ENCODE measurements at places on chromosomes 4 and X.

DNA sequence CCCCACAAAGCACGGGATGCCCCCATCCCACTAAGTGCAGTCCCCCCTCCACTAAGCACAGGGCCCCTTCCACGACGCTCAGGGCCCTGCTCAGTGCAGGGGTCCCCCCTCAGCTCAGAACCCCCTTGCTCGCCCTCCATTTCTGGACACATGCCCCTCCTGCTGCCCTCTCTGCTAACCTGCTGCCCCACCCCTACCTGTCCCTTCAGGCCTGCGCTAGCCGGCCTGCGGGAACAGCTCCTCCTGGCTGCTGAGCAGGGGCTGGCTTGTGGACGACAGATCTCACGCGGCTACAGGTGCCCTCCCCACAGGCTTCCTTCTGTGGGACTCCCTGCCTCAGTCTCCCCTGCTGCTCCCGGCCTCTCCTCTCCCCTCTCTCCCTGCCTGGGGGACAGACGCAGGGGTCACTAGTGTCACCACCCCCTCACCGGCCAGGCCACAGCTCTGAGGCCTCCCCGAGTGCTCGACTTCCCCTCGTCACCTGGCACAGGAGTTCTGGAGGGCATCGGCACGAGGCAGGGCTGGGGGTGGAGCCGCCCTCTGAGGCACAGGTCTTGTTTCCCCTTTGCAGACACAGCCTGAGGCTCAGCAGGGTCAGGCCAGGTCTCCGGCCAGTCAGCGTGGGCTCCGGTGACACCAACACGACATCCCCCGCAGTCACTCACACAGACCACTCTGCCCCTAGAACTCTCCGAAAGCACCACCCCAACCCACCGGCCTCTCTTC lies 21.6 kb downstream of the GAK start:
- DNase-seq, result no peak

DNA sequence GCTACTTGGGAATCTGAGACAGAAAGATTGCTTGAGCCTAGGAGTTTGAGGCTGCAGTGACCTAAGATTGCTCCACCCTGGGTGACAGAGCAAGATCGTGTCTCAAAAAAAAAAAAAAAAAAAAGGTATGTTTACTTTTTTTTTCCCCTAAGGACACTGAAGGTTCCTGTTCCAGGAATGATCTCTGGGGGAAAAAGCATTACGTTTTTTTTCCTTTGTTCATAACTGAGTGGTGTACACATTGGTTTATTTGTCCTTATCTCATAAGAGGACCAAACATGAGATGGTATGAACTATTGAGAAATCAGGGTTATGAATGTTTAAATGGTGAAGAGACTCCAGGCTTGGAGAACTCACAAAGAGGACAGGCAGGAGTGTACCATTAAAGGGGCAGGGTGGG lies 120.4 kb upstream of the IL1RAPL2 start:
- no peak for DNase-seq

GRCh38 chr4:128371001-128371777 lies 83.6 kb upstream of the PGRMC2 start:
- DNase-seq, result no peak

- DNase-seq, result no peak
These were observed 125.1 kb downstream of the FGF16 start for GRCh38 chrX:77572322-77572721.

DNA sequence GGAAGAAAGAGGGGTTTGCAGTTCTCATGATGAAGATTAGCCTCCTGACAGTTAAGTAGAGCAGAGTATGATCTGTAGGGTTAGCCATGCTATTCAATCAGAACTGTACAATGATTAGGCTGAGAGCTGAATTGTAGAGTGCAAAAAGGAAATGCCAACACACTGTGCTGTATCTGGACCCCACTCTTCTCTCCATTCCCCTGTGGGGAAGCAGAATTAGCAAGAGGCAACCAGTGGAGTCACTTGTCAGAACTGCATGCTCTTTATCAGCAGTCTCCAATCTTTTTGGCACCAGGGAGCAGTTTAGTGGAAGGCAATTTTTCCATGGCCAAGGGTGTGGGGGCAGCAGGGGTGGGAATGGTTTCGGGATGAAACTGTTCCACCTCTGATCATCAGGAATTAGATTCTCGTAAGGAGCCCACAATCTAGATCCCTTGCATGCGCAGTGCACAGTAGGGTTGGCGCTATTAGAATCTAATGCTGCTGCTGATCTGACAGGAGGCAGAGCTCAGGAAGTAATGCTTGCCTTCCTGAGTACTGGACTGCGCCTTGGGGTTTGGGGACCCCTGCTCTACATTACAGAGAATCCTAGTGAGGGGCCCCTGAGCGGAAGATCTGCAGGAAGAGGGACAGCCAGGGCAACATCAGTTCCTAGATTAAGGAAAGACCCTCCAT lies 19.4 kb downstream of the TBC1D9 start:
- no peak for DNase-seq

DNA sequence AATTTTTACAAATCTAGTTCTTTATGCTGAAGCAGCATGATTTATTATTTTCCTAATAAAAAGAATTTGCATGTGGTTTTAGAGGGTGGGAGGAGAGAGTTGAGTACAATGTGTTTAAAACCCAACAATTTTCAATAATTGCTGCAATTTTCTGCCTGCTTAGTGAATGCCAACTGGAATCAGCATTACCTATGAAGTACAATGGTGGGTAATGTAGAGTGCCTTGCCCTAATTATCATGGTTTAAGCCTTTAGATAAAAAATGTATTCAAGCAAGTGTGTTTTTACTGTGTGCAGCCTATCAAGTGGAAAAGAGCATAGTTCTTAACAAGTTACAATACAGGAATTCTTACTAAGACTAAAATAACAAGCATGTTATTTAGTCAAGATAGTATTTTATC lies 77.9 kb upstream of the ANKRD50 start:
- no peak for DNase-seq

- no peak for DNase-seq
These were observed 441.0 kb downstream of the RAPGEF2 start for GRCh38 chr4:159543831-159544230.

DNA sequence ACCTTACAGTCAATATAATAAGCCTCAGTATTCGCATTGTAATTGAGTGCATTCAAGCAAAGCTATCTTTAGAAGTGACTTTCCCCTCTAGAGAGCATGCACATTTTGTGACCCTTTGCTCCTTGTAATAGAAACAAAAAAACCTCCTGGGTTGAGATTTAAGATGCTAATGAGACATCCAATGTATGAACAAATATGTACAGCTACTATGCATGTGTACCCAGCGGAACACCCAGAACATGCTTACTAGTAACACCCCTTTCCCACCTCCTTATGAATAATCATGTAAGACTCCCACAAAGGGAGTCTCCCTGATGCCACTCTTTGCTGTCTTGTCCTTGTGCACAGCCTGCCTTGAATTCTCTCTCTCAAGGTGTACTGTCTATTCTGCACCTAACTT lies 205.5 kb downstream of the PRR32 start:
- DNase-seq, result no peak

DNA sequence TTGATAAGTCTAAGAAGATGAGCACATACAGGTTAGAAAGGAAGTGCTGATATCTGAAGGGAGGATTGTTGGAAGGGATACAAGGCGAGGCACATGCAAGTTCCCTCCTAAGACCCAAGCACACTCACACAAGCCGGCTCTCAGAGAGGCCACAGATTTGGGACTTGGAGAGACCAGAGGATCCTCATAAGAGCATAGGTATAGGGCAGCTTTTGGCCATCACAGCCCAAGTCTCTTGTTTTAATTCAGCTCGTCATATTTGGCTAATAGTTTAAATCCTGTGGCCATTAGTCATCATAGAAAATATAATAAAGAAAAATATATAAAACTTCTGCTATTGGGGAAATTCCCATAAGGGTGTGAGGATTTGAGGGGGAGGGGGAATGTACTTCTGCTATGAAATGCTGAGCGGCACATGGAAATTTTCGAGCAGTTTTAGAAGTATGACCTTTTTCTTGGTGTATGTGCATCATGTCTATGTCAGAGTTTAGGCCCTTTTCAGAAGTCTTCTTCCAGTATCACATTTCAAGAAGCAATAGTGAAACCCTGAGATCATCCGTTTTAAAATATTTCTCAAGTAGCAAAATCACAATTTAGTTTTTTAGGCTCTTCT lies 97.7 kb downstream of the NFKB1 start:
- DNase-seq, result no peak

DNA sequence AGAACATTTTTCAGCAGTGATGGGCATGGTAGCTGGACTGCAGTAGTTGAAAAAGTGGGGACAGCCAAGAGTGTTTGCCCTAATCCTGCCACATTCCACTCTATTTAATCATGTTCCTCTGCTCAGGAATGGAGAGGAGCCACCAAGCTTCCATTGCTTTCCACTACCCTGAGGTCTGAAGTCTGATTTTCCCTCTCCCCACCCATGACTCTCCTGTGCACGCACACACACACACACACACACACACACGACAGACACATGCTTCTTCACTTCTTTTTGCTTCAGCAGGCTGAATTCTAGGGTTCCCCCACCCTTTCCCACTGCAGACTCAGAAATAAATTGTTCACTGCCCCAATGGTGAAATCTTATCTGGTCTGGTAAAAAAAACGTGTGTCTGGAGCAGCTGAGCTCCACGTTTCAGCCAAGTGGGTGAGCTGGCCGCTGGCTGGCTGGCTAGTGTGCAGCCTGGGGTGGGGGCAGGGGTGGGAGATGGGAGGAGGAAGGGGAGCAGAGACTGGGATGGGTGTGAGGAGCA lies 142.7 kb upstream of the NALF2 start:
- no peak for DNase-seq

GRCh38 chr4:105137121-105137875 lies 9.4 kb upstream of the TET2 start:
- DNase-seq, result no peak

DNA sequence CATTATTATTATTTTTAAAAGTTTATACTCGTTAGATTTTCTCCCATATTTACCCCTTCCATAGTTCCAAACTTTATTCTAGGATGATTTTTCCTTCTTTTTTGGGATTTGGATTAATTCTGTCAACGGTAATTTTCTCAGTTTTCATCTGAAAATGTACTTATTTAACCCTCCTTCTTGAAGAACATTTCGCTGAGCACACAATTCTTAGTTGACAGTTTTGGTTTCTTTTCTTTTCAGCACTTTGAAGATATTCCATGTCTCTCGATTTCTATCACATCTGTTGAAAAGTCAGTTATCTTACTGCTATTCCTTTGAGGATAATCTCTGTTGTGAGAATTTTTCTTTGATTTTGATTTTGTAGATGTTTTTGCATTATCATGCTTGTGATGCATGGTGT lies 85.2 kb downstream of the SCLT1 start:
- DNase-seq, result no peak

DNA sequence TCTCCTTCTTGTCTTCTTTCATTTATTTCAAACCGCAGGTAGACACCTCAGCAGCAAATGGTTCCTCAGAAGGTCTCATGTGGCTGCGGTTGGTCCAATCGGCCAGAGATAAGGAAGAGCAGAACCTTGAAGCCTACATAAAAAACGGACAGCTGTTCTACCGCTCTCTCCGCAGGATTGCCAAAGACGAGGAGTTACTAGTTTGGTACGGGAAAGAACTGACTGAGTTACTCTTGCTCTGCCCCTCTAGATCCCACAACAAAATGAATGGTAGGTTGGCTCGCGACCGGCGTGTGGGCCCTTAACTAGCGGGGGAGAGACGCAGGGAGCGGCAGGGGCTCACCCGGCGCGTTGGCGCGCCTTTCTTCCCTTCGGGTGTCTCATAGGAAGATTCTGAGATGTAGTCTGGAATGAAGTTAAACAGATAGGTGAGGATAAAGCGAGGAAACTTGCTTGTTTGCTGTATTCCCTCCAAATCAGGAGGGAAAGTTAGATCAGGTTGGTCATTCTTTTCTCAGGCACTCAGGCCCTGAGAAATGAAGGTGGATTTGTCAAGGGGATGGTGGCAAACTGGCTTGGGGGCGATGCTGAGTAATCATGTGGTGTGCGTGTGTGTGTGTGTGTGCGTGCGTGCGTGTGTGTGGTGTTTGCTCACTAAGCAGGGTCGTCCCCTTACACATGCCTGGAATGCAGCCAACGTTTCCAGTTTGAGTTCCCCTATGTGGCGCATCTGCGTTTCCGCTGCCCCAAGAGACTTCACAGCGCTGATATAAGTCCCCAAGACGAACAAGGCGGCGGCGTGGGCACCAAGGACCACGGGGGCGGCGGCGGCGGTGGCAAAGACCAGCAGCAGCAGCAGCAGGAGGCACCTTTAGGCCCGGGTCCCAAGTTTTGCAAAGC lies 4.2 kb downstream of the PRDM8 start:
- DNase-seq, result no peak

DNA sequence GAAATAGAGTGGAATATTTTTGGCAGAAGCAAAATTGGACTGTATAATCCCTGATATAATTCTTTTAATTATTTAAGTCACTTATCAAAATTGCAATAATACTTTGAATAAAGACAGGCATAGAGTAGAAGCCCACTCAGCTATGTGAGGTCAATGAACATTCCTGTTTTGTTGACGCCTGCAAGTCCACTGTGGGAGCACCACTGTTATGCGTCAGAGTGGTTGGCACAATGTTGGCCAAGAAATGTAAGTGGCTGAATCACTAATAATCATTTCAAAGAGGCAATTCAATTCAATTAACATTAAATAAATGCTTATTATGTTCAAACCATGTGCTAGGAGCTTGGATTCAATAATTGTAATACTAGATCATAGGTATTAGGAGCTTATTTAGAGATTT lies 221.0 kb downstream of the SPCS3 start:
- DNase-seq, result no peak

DNA sequence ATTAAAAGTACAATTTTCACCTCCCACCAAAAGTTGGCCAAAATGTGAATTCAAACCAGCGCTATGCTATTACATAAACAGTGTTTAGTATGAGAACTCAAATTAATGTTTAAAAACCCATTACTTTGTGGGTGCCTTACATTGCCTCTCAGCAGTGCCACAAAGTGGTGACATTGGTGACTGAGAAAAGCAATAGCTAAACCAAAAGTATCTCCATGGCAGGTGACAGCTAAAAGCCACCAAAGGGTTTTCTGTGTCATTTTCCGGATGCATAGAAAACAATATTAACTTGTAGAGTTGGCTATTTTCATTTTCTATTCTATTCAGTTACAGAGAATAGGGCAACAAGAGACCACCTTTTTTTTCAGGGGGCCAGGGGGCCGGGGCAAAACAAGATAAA lies 261.2 kb downstream of the MAPK10 start:
- no peak for DNase-seq

DNA sequence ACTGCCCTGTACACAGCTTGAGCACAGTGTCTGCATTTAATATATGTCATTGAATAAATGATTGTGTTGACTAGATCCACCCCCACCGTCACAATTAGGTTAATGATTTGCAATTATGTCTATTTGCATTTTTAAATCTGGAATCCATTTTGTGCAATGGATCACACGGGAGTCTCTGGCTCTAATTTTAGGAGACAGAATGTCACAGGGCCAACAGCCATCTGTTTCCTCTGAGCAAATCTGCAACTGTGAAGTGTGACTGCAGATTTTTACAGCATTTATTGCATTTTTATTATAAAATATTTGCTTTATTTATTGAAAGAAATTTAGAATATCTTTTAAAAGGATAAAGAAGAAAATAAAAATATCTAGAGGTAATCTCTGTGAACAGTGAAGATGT lies 316.8 kb downstream of the HS3ST1 start:
- DNase-seq, result no peak

- no peak for DNase-seq
These were observed 121.2 kb downstream of the KLHL13 start for GRCh38 chrX:117995378-117995777.

- no peak for DNase-seq
These were observed 2353.5 kb downstream of the ARAP2 start for GRCh38 chr4:33890841-33891240.
